Mammary epithelial cell (primary cell): ENCODE measurements at places on chromosomes 1 and 21. TPM values are rescaled to one million over a fixed set of nuclear protein-coding genes. Genes with fewer than 3 reads are reported as not detected.

GRCh38 chr1:46415514-46415913, 21.4 kb downstream of the FAAH start:
- DNase-seq, result no peak

The TAL1 gene
- total RNA-seq, result not detected

GRCh38 chr1:223056802-223057201, 86.2 kb downstream of the TLR5 start:
- DNase-seq, result no peak

The RAB7B gene
- total RNA-seq, result 25.8 TPM

DNA sequence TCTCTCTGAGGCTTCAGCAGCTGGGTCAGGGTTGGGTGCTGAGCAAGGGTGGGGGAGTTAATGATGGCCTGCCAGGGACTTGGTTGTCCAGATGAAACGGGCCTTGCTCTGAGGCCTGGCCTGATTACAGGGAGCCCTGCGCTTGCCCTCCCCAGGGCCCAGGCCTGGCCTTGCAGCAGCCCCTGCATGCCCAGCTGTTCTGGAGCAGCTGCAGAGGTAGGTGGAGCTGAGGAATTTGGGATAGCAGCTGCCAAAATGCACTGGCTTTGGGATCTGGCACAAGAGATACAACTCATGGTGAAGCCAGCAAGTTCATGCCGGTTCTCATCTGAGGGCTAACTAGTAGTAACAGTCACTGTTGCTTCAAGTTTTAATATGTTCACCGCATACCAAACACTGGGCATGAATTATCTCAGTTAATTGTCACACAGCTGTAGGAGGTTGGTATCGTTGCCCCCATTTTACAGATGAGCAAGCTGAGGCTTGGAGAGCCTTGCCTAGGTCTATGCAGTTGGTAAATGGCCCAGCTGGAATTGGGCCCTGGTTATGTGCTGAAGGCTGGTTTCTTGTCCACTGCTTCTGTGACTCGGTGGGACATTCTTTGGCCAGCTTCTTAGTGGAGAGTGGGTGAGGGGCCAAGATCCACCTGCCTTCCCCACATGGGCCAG, 7.3 kb upstream of the SERINC2 start:
- DNase-seq, result no peak

GRCh38 chr1:46131093-46131492, 1.3 kb downstream of the PIK3R3 start:
- DNase-seq, result no peak

GRCh38 chr1:181089017-181089675, 646 bp downstream of the IER5 start:
- DNase-seq, result no peak

- DNase-seq, result no peak
These were observed 344.4 kb downstream of the KCTD3 start for GRCh38 chr1:215911406-215911968.

DNA sequence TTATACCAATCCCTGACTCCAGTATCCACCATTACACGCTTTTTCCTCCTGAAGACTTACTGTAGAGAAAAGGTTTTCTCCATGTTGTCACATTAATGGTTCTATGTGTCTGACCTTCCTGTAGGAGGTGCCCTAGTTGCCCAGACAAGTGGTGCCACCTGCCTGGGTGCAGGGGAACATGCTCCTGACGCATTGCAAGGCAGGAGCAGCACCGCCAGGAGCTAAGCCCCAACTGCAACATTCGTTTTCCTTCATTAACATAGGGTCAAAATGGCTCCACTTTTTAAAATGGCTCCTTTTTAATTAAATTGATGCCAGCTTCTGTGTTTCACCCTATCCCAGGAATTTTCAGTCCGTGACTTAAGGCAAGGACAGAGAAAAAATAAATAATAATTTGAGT, 220.1 kb upstream of the SAMSN1 start:
- no peak for DNase-seq
